CD4-positive, alpha-beta T cell treated with Interleukin-21 for 1 hour (primary cell): ENCODE measurements at places on chromosomes 5 and 9.

GRCh38 chr9:114480746-114481435, 24.4 kb downstream of the WHRN start:
- DNase-seq: no peak

GRCh38 chr5:140220032-140220697, 45.2 kb downstream of the CYSTM1 start:
- DNase-seq: no peak

GRCh38 chr9:134196911-134197310, 32.5 kb upstream of the RNU6ATAC start:
- DNase-seq: no peak

GRCh38 chr5:131541071-131541470, 94.0 kb downstream of the RAPGEF6 start:
- DNase-seq: no peak

GRCh38 chr9:130138791-130139190, 33.4 kb upstream of the NCS1 start:
- DNase-seq: no peak

DNA sequence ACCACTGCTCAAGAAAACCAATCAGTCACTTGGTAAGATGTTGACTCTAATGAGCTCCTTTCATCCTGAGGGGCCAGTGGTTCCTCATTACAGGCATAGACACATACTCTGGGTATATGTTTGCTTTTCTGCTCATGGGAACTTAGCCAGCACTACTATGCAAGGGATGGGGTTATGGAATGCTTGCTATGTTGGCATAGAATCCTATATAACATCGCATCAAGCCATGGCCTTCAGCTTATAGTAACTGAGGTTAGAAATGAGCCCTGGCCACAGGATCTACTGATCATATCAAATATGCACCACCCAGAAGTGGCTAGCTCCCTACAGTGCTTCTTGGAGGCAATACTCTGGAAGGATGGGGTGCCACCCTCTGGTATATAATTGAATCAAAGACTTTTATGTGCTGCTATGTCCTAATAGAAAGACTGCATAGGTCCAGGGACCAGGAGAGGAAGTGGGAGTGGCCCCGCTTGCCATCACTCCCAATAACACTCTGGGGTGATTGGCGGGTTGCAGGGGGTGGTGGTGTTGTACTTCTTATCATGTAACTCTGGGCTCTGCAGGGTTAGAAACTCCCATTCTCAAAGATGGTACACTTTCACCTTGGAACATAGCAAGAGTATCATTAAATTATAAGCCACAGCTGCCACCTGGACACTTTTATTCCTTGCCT, 70.3 kb downstream of the ZNF366 start:
- no peak for DNase-seq
